Activated CD4-positive, alpha-beta T cell treated with anti-CD3 and anti-CD28 coated beads for 36 hours (primary cell): ENCODE measurements at places on chromosomes 1 and 21. TPM values are rescaled to one million over a fixed set of nuclear protein-coding genes. Genes with fewer than 3 reads are reported as not detected.

The ACTL8 gene
- 0.09 TPM for total RNA-seq

The LCE2C gene
- not detected for total RNA-seq

DNA sequence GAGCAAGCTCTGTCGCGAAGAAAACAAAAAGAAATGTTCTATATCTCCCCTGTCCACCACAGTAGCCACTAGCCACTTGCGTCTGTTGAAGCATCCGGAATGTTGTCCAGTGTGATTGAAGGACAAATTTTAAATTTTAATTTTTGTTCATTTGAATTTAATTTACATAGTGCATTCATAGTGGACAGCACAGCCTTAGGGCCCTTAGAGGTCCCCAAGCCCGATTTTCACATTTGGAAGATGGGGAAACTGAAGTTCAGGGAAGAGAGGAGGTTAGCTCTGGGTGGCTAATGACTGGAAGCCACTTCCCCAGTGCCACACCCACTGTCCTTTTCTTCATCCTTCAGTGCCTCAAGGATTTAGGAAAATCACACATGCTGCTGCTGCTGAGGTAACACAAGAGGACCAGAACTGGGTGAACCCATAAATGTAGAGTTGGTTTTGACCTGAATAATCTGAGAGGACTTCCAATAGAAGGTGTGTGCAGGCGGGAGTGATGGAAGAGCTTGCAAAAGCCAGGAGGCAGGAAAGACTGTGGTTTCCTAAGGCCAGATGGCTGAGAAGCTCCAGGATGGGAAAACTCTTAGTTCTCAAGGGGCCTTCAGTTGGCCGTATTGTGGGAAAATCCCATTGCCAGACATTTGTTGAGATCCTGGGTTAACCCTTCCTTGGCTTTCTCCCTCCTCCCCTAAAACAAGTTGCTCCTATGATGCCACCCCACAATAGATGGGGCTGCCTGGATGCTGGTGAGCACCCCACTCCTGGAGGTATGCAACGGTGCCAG lies 49.5 kb downstream of the TRIM11 start:
- H3K27ac ChIP-seq, result no peak overlapping the region
- DNase-seq, result no peak
- H3K4me3 ChIP-seq, result no peak overlapping the region
- no peaks in the 10 kb centered on the region for H3K4me1 ChIP-seq
- no peaks in the 10 kb centered on the region for H3K36me3 ChIP-seq

DNA sequence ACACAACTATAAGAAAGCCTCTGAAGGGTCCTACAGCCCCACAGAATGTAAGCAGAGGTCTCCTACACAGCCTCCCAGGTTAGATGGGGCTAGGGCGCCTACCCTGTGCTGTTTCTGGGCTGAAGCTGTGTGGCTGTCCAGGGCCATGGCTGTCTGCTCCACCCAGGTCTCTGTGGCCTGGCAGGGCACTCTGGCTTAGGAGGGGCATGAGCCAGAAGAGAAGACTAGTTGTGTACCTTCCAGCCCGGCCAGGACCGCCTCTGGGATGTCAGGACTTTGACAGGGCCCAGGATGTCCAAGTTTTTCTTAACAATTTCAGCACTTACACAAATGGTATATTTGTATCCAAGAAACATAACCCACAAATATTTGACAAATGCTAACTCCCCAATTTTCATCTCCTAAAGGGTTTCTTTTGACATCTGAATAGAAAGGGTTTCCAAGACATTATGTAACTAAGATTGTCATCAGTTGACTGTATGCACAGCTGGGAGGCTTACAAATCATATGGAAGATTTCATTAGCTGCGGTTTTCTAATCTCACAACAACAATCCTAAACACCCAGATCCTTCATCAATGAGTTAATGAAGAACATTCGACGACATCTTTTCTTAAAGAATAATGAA lies 80.5 kb downstream of the HSF2BP start:
- H3K27ac ChIP-seq, result no peak overlapping the region
- H3K27me3 ChIP-seq, result no peaks in the 10 kb centered on the region
- H3K36me3 ChIP-seq, result no peaks in the 10 kb centered on the region
- no peaks in the 10 kb centered on the region for H3K4me1 ChIP-seq
- no peak for DNase-seq
- no peak overlapping the region for H3K4me3 ChIP-seq
